Putamen (tissue), 1 donor: ENCODE measurements at places on chromosomes 7 and 10.

GRCh38 chr10:51235865-51236264 lies 161.6 kb downstream of the PRKG1 start:
- no peak for DNase-seq

DNA sequence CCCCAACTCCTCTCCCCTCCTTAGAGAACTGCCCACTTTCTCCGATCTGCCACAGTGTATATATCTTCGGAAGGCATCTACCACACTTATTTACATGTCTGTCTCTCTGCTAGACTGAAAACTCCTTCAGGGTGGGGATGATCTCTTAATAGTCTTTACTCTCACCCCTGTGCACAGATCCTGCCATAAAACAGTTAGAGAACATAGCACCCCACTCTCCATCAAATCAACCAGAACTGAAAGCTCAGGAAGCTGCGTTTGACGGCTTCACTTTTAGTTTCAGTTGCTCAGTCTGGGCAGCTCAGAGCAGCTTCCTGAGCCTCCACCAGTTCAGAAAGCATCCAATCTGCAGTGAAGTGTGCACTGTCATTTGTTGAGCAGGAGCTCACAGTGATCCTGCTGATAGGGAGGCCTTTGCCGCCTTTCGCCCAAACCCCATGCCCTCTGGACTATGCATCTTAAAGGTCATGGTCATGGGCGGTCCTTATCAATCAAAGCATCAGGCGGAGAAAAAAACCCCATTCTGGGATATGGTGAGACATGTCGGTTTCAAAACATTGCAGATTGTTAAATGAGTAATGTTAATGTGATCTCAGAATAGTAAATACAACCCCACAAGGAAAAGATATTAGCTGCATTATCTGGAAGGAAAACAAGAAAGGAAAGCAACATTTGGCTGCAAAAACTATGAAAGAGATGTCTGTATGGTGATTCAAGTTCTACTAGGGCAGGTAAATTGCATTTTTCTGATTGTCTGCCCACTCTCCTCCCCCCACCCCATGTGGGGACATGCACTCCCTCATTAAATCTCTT lies 167.1 kb upstream of the ADO start:
- DNase-seq, result no peak

- no peak for DNase-seq
Observed at GRCh38 chr7:142111499-142111898, at the start of gene MGAM2. Gene MGAM2, plus strand, starts transcription at chr7:142111718. Its CDS starts 5,156 bp downstream, at chr7:142116874.

DNA sequence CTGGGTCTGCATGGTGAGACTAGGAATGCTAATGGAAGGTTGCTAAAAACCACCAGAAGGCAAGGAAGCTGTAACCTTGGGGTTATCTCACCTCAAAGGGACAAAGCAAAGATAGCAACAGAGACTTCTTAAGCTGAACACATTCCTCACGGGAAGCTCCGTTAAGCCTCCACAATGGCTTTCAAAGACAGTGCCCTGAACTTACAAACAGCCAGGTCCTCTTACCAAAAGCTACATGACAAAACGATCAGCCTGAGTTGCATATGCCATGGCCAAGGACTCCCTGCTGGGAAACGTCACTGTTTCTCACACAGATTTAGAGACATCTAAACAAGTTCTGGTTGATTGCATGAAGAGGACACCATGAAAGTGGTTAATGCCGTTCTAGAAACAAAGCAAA lies 52.7 kb downstream of the HTR5A start:
- DNase-seq, result no peak
